CD4-positive, alpha-beta T cell treated with Interleukin-4 for 4 hours (primary cell): ENCODE measurements at places on chromosomes 16 and 17.

GRCh38 chr16:89320782-89321501 is 103.4 kb downstream of the ZNF778 start:
- no peak for DNase-seq

- no peak for DNase-seq
These were observed 3.5 kb upstream of the UBALD2 start for GRCh38 chr17:76261421-76262215.

- DNase-seq: peak; percentile 75
These were observed 1.8 kb downstream of the HSD17B1 start for GRCh38 chr17:42554250-42555121.

DNA sequence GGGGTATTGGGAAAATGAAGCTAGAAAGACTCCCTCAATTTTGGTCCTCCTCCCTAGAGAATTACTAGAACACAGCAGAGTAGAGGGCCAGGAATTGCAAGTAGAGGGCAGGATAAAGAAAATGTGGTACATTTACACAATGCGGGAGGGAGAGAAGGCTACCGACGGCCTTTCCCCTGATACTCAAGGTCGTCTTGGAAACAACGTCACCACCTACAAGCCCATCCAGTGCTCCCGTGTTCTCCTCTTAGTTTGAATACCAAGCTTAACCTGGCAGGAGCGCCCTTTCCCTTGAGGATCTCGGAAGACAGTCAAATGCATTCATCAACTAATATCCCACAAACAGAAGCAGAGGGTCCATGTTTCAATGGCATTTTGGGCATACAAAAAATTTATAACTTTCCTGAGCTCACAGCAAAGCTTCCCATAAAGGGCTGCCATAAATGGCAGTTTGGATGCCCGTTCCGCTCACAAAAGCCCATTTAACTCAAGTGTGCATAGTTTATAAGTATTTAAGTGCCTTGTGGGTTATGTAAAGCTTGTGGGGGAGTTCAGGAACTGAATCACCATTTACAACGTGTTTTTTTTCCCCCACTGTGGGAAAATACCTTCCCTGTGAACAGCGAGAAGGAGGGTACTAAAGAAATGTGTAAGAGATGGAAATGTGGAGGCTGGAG is 414.6 kb downstream of the SLC39A11 start:
- DNase-seq: no peak

GRCh38 chr17:75684924-75685323 is 17.8 kb downstream of the SAP30BP start:
- DNase-seq: no peak

- DNase-seq: no peak
These were observed 141.2 kb downstream of the CMIP start for GRCh38 chr16:81585785-81586184.

DNA sequence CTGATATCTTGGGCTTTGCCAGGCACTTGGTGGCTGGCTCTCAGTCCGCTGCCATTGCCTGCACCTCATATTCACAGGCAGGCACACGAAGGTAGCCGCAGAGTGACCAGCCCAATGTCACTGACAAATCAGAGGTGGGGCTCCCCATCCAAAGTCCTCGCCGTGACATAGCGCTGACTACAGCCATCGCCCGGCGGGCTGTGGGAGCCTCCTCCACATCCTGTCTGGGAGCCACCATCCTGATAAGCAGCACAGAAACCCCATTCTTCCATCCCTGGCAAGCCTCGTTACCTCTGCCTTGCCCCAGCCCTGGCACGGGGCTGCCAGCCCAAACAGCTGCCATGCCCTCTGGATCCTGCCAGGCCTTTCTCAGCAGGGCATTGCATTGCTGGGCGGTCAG is 437.8 kb downstream of the SLC39A11 start:
- no peak for DNase-seq

GRCh38 chr17:8623591-8623990 is 6.9 kb downstream of the MYH10 start:
- no peak for DNase-seq

GRCh38 chr16:8962393-8963009 is 1.2 kb downstream of the USP7 start:
- peak; percentile 37 for DNase-seq

DNA sequence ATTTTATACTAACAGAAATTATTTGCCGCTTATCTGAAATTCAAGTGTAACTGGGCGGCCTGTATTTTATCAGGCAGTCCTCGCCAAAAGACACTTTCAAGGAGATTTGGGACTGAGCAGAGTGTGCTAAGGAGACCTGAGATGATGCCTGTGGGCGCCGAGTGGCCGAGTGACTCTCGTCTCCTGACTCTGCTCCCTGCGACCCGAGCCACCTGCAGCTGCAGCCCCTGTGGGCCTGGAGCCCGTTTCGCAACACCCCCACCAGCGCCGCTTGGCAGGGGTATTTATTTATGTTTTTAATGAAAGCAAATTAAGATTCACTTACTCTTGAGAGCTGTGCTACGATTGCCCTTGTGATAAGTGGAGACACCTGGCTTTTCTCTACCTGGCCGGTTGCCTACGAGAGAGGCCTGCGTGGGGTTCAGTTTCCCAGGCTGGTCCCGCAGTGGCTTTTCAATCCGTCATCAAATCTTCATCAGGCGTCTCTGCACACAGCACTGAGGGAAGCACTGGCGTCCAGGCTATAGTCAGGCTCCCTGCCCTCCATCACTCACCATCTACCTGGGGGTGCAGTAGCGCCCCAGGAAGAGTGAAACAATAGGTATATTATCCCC is 124.0 kb downstream of the SEC14L1 start:
- DNase-seq: no peak

GRCh38 chr16:30924076-30924912 is 922 bp downstream of the FBXL19 start:
- no peak for DNase-seq

GRCh38 chr17:34220752-34221395 is 34.2 kb upstream of the CCL2 start:
- no peak for DNase-seq

GRCh38 chr16:72884573-72884972 is 163.4 kb downstream of the ZFHX3 start:
- DNase-seq: no peak

GRCh38 chr17:3036800-3037199 is 26.6 kb downstream of the OR1D5 start:
- DNase-seq: no peak
